ENCODE measurements at places on chromosomes 1 and 21. TPM values are rescaled to one million over a fixed set of nuclear protein-coding genes. Genes with fewer than 3 reads are reported as not detected.

GRCh38 chr1:208089761-208090370 is 154.3 kb downstream of the PLXNA2 start:
- peak; percentile 12 for DNase-seq

- no peak for DNase-seq
Measured at GRCh38 chr1:93143136-93143535, 37.1 kb downstream of the TMED5 start.

KRTAP21-2 gene
- total RNA-seq: not detected

AXDND1 gene
- total RNA-seq: not detected

- no peak for DNase-seq
Measured at GRCh38 chr1:171107262-171107940, 16.7 kb downstream of the FMO3 start.

DNA sequence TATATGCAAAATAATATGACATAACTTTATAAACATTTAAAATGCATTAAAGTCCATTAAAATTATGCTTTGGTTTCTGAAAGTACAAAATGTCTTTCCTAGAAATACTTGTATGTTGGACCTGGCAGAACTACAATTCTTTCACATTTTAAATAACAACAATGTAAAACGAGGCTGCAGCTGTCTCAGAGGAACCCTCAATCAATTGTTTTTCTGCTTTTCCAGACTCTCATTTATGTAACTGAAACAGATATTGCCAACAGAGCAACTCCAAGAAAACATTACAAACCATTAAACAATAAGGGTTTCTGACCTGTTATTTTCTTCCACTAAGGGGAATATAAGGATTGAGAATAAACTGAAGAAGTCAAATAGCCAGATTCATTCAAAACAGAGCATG is 1193.4 kb downstream of the NCAM2 start:
- DNase-seq: no peak

- no peak for DNase-seq
Measured at GRCh38 chr1:200856716-200857357, 15.9 kb upstream of the GPR25 start.

- no peak for DNase-seq
Measured at GRCh38 chr1:107964336-107965109, 457 bp downstream of the VAV3 start.

GRCh38 chr1:33686551-33686950 is 177.3 kb upstream of the HMGB4 start:
- no peak for DNase-seq

DNA sequence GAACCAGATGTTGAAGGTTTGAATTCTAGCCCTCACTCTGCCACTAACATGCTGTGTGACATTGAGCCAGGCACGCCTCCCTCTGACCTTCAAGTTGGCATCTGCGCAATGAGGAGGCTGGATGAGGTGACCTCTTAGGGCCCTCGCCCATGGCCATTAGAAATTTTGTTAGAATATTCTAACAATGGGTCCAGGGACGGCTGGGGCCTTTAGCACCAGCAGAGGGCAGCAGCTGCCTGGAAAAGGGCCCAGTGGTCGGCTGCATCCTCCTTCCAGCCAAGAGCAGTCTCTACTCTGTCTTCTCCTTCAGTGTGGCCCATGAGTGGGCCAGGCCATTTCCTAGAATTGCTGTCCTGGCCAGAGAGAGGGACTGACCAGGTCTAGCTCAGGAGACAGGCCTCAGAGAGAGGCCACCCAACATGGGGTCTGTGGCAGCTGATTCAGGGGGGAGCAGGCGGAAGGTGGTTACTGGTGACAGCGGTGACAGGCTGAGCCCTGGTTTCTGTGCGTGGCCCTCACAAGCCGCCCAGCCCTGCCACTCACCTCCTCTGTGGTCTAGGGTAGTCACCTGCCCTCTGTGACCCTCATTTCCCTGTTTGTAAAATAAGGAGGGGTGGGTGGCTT is 101.3 kb upstream of the ACTL8 start:
- DNase-seq: peak; percentile 31

CFHR1 gene
- 0.37 TPM for total RNA-seq

CD247 gene
- total RNA-seq: not detected

DNA sequence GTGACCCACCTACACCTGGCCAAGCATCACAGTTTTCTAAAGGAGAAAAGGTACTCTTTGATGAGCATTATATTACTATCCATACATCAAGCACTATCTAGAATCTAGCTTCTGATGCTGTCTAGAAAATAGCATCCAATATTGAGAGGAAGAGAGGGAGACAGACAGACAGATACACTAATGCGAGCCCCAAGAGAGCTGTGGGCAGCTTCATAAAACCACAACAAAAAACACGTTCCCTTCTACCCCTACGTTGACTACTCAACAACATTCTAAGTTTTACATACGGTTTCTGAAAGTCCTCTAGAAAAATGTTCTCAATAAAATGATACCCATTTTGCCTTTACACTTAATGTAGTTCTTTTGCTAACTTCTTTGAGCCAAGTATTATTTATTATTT is 221.8 kb downstream of the SLC45A1 start:
- no peak for DNase-seq

DNA sequence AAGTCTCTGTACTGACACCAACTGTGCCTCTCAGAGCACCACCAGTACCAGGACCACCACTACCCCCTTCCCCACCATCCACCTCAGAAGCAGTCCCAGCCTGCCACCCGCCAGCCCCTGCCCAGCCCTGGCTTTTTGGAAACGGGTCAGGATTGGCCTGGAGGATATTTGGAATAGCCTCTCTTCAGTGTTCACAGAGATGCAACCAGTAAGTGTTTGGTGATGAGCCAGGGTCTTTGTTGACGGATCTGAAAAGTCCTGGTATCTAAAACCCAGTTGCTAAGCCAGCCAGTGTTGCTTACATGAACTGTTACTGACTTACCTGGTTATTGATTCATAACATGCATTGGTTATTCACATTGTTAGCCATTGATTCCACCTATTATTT is 1.1 kb downstream of the C1orf56 start:
- no peak for DNase-seq

DNA sequence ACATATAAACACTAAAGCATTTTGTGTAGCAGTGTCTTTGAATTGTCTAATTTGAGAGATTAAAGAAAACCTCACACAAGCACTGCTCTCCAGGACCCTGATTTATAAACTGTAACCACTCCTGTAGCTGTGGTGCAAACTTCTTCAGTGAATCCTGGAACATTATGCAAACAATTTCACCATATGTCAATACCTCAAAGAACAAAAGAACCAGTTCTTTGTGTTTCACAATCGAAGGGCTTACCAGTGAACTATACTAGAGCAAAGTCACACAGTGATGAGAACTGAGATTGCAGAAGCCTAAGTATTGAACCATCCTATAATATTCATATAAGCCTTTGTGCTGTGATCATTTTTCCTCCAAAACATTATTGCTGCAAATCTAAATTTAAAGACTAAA is 21.5 kb downstream of the DPH5 start:
- DNase-seq: no peak

IGFN1 gene
- not detected for total RNA-seq

FAM72A gene
- 6.9 TPM for total RNA-seq

- DNase-seq: no peak
Measured at GRCh38 chr1:26010825-26011224, 10.8 kb upstream of the EXTL1 start.

CYP4A11 gene
- not detected for total RNA-seq

DNA sequence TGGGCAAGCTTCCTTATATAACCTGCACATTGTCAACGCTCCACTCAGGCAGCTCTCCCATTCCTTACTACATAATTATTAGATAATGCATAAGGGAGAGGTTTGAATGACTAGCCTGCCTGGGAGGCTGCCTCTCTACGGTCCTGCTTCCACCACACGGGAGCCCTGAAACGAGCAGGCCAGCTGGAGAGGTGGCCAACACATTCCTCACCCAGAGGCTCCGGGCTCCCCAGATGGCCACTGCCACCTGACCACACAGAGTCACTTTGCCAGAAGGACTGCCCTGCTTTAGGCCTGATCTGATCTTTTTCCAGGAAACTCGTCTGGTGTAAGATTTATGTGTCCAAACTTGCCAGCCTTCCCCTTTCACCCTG is 27.9 kb downstream of the HIVEP3 start:
- no peak for DNase-seq
